Stimulated activated CD4-positive, alpha-beta T cell treated with anti-CD3 and anti-CD28 coated beads, Interleukin-1b, Interleukin-23, amount 100 ng/mL, for 1 hour (primary cell): ENCODE measurements at places on chromosomes 7 and 10.

DNA sequence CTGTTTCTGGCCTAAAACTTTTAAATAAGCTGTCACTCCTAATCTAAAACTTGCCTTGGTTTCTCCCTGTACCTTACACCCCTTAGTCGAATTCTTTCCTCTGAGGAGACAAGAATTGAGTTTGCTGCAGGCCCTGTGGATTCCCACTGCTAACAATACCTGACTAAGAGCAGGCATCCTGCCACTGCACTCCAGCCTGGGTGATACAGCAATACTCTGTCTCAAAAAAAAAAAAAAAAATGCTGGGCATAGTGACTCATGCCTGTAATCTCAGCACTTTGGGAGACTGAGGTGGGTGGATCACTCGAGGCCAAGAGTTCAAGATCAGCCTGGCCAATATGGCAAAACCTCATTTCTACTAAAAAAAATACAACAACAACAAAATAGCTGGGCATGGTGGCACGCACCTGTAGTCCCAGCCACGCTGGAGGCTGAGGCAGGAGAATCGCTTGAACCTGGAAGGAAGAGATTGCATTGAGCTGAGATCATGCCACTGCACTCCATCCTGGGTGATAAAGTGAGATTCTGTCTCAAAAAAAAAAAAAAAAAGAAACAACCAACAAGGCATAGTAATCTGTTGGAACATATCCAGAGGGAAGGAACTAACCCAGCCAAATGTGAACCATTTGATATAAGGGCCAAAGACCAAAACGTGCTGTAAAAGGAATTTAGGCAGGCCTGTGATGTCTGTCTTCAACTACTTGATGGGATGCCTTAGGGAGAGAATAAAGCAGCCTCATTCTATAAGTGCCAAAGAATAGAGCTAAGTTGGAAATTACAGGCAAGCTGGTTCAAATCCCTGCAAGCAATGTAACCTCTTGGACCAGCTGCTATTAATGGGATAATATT is 732.7 kb upstream of the AUTS2 start:
- DNase-seq: no peak

DNA sequence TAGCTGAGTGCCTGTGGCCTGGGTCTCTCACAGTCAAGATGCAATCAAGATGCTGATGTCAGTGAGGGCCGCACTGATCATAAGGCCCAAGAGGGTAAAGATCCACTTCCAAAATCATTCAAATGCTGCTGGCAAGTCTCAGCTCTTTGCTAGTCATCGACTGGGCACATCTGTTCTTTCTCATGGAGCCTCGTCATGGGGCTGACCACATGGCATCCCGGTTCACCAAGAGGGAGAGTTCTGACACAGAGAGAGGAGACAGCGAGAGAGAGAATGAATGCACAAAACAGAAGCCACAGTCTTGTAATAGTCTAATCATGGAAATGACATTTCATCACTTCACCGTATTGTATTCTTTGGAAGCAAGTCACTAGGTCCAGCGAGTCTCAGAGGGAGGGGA is 1067.5 kb upstream of the C7orf33 start:
- DNase-seq: no peak

DNA sequence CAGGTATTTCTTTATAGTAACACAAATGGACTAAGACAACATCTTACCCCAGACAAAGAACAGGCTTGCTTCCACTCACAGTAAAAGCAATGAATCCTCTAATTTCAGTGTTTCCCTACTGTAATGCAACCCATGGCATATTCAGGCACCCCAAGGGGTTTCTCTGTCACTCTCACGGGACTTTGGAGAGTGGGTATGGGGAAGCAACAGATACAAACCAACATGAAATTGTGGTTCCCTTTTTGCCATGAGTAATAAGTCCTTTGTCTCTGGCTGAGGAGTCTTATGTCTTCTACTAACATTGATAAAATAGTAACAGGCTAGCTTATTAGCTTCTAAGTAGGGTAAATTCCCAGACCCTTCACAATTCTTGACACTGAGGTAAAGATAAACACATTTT is 51.4 kb upstream of the AOAH start:
- no peak for DNase-seq

DNA sequence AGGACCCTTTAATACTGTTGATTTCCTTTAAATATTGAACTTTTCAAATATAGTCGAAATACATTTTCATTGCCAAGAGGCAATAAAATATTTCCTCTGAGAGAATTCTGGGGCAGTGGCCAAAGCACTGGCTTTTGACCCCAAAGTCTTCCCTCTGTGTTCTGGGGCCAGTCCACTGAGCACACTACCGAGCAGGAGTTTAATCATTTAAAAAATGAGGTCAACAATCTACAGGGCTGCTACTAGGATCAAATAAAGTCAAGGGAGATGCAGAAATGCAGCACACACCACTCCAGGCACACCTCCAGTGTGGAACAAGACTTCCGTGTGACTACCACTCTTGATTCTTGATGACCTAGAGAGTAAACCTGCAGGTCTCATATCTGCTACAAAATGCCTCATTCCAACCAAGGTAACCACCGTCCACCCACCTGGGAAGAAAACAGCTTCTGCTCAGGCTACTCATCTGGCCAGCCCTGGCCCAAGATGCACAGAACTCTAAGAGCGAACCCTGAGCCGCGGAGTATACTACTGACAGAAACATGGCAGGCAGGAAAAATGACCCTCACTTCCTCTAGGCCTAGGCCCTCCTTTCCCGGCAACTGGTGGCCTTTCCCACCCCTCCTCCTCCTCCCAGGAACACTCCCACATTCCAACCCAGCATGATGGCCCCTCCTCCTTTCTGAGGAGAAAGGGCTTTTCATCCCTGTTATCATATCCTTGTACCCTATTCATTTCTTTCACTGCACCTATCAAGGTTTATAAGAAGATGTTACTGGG is 97.7 kb downstream of the ALOX5 start:
- no peak for DNase-seq

GRCh38 chr7:83837683-83838082 is 188.7 kb upstream of the SEMA3E start:
- DNase-seq: no peak

GRCh38 chr10:116296291-116296721 is 23.3 kb upstream of the GFRA1 start:
- no peak for DNase-seq

DNA sequence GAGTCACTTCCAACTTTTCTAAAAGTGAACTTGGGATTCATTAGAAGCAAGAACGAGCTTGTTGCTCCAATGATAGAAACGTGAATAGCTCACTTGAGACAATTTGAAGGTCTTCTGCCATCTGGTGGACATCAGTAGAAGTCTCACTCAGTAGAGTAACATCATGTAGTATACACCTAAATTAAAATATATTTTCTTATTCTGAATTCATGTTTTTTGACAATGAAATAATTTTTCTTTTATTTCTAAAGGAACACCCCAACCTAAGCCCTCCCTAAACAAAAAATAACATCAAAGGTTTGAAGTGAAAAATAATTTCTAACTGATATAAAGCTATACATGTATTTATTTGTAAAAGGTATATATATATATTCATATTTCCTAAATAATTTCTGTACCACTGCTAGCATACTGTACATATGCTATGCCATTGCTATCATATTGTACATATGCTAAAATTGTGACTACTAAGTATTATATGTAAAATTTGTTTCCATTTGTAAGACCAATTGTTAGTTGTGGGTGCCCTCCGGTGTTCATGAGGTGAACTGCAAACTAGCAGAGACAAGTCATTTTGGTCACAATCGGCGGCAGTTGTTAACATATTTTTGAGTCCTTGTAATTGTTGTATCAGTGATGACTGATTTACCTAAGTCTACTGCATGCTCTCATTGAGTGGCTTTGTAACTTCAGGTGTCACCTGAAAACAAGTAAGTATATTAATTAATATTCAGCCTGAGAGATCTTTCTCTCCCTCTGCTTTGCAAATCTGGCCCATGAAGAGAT is 121.9 kb downstream of the PTPRZ1 start:
- DNase-seq: no peak

- DNase-seq: no peak
These were observed 93.5 kb upstream of the GJD4 start for GRCh38 chr10:35511647-35512046.

DNA sequence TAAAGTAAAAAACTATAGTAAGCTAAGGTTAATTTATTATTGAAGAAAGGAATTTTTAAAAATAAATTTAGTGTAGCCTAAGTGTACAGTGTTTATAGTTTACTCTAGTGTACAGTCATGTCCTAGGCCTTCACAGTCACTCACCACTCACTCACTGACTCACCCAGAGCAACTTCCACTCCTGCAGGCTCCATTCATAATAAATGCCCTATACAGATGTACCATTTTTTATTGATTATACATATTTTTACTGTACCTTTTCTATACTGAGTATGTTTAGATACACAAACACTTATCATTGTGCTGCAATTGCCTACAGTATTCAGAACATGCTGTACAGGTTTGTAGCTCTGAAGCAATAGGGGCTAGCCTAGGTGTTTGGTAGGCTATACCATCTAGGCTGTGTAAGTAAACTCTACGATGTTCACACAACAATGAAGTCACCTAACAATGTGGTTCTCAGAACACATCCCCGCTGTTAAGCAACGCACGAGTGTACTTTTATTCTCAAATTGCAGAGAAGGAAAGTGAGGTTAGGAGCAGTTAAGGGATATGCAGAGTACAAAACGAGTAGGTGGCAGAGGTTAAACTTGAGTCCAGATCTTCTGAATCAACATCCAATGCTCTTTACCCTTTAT is 38.9 kb upstream of the PLCE1 start:
- no peak for DNase-seq

DNA sequence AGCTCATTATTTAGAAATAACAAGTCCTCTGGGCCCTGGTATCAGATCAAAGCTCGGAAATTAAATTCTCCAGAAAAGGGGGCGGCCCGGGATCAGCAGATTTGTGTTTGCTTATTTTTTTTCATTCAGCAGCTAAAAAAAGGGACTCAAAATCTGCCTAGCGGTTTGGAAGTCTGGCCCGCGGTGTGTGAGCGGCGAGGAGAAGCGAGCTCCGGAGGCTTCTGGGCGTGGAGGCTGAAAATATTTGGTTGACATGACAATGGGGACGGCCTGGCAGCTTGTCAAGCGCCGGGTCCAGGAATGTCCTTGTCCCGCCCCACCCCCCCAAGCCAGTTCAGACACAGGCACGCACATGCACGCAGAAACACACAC is 43.4 kb downstream of the FOXL3 start:
- DNase-seq: no peak

GRCh38 chr7:132399367-132399766 is 176.9 kb downstream of the PLXNA4 start:
- no peak for DNase-seq

GRCh38 chr10:29256586-29256985 is 32.3 kb upstream of the LYZL1 start:
- DNase-seq: no peak

DNA sequence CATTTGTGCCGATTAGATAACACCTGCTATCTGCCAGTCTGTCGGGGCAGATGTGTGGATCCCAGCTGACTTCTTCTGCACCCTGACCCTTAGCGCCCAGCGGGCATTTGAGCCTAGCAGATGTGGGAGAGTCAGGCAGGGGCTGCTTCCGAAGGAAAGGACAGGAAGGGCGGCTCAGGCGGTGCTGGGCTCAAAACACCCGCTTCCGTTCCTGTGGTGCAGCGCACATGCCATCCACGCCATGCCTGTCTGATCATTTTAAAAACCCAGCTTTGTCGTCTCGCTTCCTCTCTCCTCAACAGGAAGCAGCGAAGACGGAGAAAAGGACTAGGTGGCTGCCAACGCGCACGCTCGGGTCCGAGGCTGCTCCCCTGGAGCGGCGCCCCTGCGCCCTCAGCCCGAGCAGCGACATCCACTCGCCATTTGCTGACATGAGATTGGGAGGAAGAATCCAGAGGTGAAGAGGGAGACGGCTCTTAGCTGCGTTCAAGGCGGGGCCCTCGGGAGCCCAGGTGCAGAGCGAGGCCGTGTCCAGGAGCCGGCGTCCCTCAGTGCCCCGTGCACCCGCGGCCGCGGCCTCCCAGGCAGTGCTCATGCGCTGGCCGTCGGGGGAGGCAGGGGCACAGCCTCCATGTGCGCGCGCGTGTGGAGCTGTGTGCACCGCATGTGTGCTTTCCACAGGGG is 5.9 kb upstream of the BHLHA15 start:
- DNase-seq: no peak

DNA sequence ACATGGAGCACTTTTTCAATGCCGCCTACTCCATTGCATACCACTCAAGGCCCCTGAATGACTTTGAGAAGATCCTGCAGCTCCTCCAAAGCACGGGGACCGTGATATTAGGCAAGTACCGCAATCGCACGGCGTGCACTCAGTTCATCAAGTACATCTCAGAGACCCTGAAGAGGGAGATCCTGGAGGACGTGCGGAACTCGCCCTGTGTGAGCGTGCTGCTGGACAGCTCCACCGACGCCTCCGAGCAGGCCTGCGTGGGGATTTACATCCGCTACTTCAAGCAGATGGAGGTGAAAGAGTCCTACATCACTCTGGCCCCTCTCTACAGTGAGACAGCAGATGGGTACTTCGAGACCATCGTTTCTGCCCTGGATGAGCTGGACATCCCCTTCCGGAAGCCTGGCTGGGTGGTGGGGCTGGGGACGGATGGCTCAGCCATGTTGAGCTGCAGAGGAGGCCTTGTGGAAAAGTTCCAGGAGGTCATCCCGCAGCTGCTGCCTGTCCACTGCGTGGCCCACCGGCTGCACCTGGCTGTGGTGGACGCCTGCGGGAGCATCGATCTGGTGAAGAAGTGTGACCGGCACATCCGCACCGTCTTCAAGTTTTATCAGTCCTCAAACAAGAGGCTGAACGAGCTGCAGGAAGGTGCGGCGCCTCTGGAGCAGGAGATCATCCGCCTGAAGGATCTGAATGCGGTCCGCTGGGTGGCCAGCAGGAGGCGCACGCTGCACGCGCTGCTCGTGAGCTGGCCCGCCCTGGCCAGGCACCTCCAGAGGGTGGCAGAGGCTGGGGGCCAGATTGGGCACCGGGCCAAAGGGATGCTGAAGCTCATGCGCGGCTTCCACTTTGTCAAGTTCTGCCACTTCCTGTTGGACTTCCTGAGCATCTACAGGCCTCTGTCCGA is 12.7 kb upstream of the ATP6V0E2 start:
- no peak for DNase-seq

DNA sequence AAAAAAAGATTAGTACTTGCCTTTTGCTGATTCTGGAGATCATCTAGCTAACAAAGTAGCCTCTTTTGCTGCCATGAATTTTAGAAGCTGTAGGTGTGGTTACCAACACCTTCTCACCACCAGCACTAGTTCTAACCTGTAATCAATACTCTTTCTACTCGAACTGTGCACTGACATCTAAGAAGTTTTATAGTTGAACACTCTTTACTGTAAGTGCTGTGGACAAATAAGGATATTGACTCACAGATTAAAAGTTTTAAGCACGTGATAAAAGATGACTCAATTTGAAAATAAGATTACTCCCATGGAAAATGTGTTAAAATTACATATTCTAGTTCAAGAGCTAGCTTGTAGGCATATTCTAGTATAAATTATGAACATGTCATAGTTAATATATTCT is 89.9 kb downstream of the REEP3 start:
- DNase-seq: no peak
